Activated CD4-positive, alpha-beta T cell treated with anti-CD3 and anti-CD28 coated beads, Interleukin-2, amount 50 U/mL, for 1 hour (primary cell): ENCODE measurements at places on chromosomes 11 and 22.

GRCh38 chr11:124938970-124939369 is 3.1 kb upstream of the HEPACAM start:
- DNase-seq: no peak

DNA sequence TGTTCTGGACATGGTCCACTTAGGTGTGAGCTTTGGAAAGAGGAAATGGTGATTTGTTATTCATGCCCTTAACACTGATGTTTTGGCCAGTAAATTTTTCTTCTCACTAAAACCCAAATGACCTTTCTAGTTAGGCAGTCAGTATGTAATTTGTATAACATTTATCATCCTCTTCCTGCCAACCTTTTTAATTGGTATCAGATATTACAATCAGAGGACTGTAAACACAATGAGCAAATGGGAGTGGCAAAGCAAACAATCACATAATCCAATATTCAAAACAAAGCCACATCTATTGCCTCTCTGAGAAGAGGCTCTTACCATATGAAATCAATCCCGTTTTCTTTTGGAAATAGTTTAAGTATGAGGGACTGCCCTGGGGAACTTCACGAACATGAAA is 49.1 kb downstream of the BBOX1 start:
- DNase-seq: no peak

DNA sequence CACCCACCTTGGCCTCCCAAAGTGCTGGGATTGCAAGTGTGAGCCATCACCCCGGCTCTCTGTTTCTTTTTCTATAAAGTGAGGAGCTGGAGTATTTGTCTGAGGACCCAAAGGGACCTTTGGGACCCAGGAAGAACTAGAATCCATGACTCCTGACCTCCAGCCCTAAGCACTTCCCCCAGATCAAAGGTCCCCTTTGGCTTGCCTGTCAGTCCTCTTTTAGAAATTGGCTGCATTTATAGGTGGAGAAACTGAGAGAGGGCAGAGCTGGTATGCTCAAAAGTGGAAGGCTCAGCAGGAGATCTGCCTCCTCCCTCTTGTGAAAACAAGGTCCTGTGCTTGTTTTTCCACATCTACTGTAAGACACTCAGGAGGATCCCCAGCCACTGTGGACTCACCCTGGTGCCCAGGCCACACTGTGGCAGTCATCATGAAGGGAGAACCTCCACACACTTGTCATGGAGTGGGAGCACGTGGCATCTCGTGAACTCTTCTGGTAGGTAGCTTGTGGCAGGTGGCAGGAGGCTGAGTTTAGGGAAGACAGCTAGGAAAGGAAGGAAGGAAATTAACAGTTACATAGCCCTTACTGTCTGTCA is 12.4 kb upstream of the PLEKHA7 start:
- DNase-seq: no peak

DNA sequence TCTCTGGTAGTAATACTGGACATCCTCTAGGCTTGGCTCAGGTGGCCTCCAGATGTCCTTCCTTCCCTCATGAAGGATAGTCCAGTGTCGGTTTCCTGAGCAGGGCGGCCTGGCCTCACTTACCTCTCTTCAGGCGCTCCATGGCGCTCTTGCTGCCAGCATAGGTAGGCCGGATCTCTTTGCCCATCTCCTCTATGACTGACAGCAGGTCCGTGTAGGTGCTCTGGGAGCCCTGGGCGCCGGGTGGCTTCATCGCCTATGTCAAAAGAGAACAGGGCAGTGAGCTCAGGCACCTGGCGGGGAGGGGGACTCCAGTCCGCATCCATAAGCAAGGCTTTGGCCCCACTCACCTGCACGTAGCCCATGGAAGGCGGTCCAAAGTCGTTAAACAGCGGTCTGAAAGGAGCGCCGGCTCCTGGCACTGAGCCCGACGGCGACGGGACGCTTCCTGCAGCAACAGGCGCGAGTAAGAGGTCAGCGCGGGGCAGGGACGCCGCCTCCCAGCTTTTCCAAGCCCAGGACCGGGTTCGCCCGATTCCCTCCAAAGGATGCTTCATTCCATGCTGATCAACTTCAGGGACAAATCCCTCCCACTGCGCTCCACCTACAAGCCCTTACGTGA is 609 bp downstream of the CDK2AP2 start:
- DNase-seq: no peak
